ENCODE measurements at places on chromosomes 11 and 22.

- peak; percentile 19 for DNase-seq
These were observed 20.3 kb upstream of the PGM2L1 start for GRCh38 chr11:74418509-74418895.

DNA sequence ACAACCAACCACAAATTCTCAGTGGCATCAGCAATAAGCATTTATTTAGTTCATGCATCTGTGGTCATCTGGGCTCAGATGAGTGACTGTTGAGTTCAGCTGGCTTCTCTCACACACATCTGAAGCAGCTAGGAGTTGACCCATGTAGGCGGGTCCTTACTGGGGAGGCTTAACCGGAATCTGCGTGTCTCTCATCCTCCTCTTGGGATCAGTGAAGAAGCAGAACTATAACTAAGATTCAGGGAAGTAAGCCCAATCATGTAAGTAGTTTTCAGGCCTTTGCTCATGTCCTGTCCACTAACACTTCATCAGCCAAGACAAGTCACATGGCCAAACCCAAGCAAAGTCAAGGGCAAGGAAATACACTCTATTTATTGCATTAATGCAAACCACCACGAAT is 236.2 kb downstream of the C11orf87 start:
- DNase-seq, result no peak

GRCh38 chr22:36234919-36235318 is 4.4 kb downstream of the APOL2 start:
- no peak for DNase-seq

DNA sequence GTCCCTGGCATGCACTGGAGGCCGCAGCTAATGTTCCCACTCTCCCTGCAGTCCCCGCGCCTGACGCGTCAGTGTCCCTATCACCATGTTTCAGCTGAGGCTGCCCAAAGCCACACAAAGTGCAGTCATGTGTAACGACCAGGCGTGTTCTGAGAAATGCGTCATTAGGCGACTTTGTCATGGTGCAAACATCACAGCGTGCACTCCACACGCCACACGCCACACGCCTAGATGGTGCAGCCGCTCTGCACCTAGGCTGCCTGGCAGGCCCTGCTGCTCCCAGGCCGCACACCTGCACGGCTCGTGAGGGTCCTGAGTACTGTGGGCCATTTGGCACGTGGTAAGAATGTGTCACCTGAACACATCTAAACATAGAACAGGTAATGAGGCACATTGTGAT is 2.4 kb downstream of the CRELD2 start:
- DNase-seq, result no peak

DNA sequence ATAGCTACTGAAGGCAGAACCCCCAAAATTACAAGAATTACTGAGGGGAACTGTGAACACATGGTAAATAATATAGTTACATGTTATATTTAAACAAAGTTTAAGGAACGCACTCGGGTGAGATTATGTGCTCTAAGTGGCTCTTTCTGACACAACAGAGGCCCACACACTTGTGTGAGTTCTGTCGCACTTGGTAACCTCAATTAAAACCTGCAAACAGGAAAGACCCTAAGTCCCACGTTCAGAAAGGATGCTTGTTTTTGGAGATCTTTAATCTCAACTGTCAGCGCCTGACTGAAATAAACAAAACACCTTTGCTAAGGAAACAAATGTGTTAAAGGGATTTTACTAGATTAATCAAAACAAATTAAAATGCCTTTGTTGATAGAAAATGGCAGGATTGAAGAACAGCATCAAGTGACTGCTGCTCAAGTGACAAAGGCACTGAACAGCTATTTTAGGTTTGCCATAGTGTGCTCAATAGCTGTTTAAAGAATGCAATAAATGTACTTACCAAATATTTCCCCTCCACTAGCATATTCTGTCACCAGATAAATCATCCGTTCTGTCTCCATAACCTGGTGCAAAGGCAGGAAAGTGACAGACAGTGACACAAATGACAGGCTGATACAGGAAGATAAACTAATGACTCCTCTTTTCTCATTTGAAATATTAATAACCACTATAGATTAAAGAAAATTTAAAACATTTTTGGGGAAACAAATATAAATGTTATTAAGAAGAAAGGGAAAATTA is 116.3 kb upstream of the APOA1 start:
- DNase-seq, result no peak

DNA sequence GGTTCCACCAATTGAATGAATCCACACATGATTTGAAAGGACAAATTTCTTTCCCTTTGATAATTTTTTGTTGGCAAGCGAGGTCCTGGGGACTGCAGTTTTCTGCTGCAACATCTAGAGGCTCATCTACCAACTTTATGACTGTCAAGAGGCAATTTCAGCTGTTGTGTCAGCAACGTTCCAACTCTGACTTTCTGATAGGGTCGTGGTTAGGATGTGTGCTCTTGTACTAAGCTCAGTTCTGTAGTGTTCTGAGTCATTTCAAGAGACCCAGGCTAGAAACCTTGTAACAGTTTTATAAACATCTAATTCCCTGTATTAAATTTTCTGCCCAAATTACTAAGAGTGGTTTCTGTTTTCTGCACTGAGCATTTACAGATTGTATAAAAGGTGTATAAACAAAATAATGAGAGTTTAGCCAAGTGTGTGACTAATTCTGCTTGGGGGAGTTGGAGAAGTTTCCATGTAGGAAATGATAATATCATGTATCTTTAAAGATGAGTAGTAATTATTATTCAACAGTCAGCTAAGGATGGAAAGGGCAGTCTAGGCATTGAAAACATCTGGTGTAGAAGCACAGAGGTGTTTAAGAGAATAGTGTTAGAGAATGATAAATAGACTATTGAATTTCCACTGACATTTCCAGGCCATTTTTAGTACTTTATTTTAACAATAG is 72.2 kb downstream of the RBMXL2 start:
- DNase-seq, result no peak

GRCh38 chr11:31817054-31817620 is 6.0 kb upstream of the PAX6 start:
- no peak for DNase-seq

- no peak for DNase-seq
These were observed 9.7 kb downstream of the ASCL2 start for GRCh38 chr11:2260491-2261364.

DNA sequence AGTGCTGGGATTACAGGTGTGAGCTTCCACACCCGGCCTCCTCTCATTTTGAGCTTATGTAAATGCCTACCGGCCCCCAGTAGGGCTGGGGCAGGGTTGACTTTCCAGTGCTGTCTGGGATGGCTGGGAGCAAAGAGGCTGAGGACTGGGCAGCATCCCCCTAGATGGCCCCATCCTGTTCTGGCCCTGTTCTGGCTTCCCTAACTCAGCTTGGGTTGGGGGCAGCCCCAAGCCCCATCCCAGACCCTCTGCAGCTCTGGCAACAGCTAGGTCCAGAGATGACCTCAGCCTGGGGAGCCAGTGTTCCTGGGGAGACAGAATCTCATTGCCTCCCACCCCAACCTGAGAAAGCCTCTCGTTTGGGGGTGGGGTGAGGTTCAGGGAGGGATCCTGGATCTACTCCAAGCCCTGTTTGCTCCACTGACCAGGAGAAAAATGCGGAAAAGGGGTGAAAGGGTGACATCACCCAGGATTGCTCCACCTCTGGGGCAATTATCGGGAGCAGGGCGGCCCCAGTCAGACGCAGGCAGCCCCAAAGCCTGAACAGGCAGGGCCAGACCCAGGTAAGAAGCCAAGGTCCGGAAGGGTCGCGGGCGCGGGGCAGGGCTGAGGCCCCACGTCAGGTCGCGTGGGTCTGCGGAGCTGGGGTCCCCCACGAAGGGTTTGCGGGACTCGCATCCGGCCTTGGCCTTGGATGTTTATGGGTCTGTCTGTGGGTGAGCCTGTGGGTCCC is at the start of gene PNPLA2:
TSS of gene PNPLA2 (plus strand) at position 519 of the 733 bp plus-strand sequence. CDS start 805 bp downstream, outside the sequence.
- peak; percentile 71 for DNase-seq

DNA sequence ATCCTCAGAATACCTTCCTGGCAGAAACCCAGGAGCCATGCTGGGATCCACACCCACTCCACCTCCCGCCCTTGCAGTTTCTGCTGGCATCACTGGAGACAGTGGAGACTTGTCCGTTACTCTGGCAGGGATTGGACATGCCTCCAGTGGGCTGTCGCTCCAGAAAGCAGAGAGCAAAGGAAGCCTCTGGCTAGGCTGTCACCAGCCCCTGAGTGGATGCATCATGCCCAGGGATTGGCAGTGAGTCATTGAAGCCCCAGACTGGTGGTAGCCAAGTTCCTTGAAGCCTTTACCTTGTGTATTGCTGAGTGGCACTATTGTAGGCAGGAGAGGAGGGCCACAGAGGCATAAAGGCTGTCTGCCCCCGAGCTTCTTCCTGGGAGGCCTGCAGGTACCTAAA is 34.8 kb upstream of the E2F8 start:
- no peak for DNase-seq

DNA sequence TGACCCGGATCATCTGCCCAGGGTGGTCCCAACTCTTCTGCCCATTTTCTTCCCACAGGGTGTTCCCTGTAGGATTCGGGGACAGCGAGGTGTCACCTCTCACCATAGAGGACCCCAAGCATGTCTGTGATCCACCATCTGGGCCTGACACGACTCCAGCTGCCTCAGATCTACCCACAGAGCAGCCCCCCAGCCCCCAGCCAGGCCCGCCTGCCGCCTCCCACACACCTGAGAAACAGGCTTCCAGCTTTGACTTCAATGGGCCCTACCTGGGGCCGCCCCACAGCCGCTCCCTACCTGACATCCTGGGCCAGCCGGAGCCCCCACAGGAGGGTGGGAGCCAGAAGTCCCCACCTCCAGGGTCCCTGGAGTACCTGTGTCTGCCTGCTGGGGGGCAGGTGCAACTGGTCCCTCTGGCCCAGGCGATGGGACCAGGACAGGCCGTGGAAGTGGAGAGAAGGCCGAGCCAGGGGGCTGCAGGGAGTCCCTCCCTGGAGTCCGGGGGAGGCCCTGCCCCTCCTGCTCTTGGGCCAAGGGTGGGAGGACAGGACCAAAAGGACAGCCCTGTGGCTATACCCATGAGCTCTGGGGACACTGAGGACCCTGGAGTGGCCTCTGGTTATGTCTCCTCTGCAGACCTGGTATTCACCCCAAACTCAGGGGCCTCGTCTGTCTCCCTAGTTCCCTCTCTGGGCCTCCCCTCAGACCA is 24.0 kb downstream of the CSF2RB start:
- no peak for DNase-seq

- no peak for DNase-seq
These were observed 32.1 kb downstream of the CACNG2 start for GRCh38 chr22:36671404-36671803.

DNA sequence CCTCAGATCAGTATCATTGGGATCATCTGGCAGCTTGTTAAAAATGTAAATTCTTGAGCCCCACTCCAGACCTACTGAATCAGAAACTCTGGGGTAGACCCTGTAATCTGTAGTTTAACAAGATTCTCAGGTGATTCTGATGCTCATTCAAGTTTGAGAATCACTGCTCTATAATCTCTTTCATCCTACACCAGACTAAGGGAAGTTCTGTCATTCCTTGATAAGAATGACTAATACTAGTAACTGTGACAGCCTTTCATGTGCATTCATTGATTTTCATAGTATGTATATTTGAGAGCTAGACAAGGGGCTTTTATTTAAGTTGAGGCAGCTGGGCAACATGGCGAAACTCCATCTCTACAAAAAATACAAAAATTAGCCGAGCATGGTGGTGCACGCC is 30.0 kb downstream of the NAT10 start:
- no peak for DNase-seq

DNA sequence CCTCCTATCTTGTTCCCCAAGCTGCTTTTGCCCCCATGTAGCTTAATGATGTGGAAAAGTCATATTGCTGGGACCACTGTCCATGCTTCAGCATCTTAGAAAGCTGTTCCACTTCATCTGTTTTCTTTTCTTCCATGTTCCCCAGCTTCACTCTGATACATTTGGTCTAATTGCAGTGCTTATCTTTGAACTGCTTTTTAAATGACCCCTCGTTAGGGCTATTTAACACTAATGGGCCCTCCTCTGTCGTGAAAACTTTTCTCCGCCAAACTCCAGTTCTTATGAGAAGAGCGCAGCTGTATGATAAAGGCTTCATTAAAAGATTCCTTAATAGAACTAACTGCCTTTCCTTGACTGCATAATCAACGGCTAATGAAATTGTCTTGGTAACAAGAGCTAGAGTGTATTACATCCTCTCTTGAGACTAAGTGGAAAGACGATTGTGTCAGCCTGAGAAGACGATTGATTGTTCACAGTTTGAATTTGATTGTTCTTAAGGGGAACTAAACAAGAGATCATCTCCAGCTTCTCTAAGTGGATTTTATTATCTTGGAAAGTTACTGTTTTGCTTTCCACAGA is 165.0 kb upstream of the MTNR1B start:
- no peak for DNase-seq

DNA sequence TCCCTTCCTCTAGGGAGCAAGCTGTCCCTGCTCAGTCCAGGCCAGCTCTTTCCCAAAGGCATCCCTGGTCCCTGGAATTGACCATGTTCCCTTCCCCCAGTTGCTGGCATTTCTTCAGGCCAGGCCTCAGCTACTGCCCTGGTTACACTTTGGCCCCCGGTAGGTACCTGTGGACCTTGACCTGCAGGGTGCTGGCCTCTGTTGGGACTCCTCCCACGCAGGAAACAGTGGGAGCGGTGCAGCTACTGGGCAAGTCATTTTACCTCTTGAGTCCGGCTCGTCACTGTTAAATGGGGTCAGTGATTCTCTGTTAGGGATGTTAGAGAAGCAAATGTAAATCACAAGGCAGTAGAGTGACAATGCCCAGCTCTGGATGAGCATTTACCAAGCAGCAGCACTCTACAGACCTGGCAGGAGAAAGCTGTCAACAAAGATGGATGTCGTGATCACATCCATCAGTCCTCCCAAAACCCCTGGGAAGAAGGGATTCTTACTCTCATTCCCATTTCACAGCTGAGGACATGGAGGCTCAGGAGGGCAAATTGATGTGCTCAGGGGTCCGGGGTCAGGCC is 16.9 kb downstream of the MYO7A start:
- peak; percentile 59 for DNase-seq

GRCh38 chr22:50014053-50014501 is 1.5 kb upstream of the IL17REL start:
- peak; percentile 4 for DNase-seq

DNA sequence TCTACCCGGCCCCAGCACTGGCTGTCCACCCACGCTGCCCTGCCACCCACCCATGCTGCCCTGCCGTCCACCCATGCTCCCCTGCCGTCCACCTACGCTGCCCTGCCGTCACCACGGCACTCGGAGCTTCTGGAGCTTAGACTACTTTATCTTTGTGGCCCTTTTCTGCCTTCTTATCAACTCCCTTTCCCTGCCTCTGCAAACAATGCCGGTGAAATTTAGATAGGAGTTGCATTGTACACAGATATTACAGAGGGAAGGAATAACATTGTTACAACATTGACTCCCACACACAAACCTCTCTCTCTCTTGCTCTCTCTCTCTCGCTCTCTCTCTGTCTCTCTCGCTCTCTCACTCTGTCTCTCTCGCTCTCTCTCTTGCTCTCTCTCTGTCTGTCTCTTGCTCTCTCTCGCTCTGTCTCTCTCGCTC is 33.7 kb upstream of the BRSK2 start:
- DNase-seq, result peak; percentile 44

DNA sequence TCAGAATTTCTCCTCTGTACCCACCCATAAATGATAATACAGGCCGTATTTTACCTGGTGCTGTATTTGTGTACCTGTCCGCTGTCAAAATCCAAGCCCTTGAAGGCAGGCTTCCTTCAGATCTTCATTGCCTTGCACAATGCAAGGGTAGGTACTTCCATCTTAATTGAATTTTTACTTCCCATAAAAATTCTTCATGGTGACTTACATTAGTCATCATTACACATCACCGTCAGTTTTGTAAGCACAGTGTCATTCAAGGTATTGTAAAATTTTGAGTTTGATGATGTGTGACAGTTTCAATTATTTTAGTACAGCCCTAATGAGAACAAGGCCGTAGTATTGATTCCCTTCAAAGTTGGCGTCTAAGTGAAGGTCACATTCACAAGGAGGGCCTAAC is 770 bp upstream of the TSG101 start:
- peak; percentile 14 for DNase-seq
